Retinal pigment epithelial cell (primary cell): ENCODE measurements at places on chromosomes 11 and 22.

DNA sequence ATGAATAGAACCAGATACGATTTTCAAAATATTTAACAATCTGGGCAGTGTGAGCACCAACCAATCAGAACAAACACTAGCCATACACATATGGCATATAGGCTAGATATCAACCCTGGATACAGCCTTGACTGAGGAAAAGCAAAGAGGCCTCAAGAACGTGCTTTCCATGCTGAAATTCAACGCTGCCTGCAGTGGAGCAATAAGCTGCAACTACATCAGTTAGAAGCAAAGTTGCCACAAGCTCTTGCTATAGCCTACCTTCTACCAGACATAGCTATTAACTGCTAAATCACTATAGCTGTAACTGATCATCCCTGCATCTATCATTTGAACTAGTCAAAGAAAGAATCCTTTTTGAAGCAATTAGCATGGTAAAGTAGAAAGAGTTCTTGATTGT lies 42.5 kb downstream of the DENND5A start:
- no peak for DNase-seq

- DNase-seq, result no peak
Measured at GRCh38 chr11:75022296-75022695, 33.6 kb downstream of the NEU3 start.

- DNase-seq, result peak; percentile 7
Measured at GRCh38 chr11:45022294-45023064, 71.8 kb upstream of the TP53I11 start.

GRCh38 chr11:67400251-67400941 lies 1.3 kb downstream of the PPP1CA start:
- no peak for DNase-seq

DNA sequence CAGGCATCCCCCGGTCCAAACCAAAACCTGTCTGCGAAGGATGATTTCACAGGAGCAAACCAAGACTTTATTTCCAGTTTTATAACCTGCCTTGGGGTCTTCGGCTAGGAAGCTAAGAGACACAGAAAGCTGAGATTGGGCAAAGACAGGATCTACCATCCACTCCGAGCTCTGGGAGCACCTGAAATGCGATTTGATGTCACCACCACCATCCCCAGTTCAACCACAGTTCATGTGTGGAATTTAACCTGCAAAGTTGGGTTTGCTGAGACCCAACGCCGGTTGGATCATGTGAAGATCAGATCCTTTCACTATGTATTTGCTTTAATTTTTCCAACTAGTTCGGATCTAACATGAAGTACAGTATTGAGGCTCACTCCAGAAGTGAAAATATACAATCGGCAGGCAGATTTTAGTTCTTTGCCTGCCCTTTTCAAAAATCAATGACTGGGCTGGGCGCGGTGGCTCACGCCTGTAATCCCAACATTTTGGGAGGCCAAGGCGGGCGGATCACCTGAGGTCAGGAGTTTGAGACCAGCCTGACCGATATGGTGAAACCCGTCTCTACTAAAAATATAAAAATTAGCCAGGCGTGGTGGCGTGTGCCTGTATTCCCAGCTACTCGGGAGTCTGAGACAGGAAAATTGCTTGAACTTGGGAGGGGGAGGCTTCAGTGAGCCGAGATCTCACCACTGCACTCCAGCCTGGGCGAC lies 1.4 kb upstream of the C11orf24 start:
- DNase-seq, result no peak

GRCh38 chr22:27482402-27482801 lies 319.2 kb downstream of the MN1 start:
- no peak for DNase-seq
